Left renal pelvis (tissue), 4 donors: ENCODE measurements at places on chromosomes 16 and 17.

DNA sequence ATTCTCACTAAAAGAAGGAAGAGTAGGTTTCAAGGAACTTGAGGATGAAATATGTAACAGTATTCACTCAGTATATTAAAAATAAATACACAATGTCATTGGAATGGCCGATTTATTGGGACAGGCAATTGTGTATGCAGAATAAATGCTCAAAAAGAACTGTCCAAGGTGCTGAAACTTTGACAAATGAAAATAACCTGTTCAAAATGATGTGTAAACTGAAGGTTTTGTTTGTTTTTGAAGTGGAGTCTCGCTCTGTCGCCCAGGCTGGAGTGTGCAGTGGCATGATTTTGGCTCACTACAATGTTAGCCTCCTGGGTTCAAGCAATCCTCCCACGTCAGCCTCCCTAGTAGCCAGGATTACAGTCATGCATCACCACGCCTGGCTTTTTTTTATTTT, 318.7 kb upstream of the RBFOX1 start:
- DNase-seq: no peak

DNA sequence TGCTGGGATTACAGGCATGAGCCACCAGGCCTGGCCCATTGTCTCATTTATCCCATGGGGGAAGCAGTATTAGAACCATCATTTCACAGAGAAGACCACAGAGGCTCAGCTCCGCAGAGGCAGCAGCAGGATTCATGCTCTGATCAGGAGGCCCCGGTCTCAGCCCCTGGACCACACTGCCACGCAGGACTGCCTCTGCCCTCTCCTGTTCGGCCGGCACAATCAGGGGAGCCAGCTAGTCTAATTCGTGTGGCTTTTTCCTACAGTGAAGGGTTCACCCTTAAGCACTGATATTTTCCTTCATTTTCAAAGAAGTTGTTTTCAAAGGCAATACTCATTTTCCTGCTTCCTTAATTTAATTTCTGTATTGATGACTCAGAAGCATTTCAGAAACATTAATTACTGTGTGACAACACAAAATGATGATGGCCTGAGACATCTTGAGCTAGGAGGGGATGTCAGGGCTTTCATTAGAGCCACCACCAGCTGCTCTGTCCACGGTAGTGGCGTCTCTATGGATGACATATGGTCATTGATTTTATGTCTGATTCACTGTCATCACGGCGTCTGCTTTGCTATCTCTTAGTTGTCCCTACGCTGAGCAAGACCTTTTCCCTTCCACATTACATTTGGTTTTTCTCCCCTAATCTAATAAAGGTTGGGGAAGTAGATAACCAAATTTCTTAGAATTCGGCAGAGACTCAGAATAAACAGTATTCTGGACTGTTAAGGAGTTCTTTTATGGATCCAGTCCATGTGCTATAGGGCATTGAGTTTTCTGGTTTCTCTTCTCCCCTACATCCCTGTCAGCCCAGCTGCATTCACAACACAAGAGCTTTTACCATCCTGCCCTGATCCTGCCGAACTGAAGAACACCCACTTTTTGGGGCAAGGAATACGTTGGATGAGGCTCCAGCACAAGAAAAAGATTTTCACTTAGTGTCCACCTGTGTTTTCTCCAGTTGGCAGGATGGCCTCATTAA, 314.0 kb downstream of the SLC39A11 start:
- DNase-seq: no peak

- no peak for DNase-seq
Observed at GRCh38 chr16:66746682-66747081, 4.7 kb downstream of the DYNC1LI2 start.

DNA sequence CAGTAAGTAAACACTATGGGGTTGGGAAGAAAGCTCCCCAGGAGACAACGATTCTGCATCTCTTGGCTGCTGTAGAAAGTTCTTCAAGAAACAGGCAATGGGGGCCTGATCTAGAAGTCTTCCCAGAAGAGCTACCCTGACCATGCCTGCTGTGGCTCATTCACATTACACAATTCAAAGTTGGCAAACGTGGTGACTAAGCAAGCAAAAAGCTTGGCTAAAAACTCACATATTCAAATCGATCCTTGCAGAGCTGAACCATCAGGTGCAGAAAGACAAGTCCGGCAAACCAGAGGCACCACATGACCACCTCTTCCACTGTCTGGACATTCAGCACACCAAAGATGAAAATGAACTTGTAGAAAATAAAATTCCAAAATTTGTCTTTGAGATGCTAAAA, 16.1 kb downstream of the AMFR start:
- no peak for DNase-seq

GRCh38 chr17:27385626-27386025, 70.6 kb upstream of the KSR1 start:
- DNase-seq: no peak

DNA sequence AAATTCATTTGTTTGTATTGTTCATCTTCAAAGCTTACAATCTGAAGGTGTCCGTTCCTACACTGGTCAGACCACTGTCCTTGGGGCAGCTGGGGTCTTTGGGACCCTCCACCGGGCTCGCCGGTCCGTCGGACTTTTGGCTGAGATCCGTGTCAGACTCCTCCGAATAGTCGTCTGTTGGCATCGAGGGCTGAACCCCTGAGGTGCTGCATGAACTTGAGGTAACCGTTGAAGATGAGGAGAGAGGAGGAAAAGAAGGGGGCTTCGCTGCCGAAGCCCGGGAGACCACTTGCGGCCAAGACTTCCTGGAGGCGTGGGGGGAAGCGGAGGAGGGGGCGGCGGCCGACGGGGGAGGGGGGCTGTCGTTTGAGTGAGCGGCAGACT, 260.8 kb downstream of the ZFHX3 start:
- DNase-seq: no peak
